ENCODE measurements at places on chromosomes 4 and X.

GRCh38 chr4:74651198-74651597 lies 143.1 kb downstream of the BTC start:
- no peak for DNase-seq

- DNase-seq = no peak
Measured at GRCh38 chr4:37968747-37969146, 8.5 kb downstream of the PTTG2 start.

- DNase-seq = no peak
Measured at GRCh38 chrX:110175146-110175545, 142.7 kb downstream of the AMMECR1 start.

- no peak for DNase-seq
Measured at GRCh38 chr4:150078579-150079080, 385 bp downstream of the DCLK2 start.

GRCh38 chr4:127708985-127709384 lies 21.2 kb upstream of the SLC25A31 start:
- no peak for DNase-seq

DNA sequence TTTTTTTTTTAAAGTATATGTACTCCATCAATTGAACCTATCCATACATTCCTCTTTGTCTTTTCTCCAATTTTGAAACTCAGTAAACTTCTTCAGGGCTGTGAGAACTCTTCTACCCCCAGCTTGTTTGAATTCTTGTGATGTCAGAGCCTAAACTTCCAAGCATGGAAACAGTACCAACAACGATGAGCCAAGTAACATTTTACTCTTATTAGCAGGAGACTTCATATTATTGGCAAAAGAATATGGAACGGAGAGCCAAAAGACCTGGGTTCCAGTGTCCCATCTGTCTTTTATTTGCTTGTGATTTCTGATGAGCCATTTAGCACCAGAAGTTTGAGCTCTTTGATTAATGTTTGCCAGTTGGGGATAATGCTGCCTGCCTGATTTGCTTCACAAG lies 5.3 kb downstream of the DIAPH2 start:
- no peak for DNase-seq

DNA sequence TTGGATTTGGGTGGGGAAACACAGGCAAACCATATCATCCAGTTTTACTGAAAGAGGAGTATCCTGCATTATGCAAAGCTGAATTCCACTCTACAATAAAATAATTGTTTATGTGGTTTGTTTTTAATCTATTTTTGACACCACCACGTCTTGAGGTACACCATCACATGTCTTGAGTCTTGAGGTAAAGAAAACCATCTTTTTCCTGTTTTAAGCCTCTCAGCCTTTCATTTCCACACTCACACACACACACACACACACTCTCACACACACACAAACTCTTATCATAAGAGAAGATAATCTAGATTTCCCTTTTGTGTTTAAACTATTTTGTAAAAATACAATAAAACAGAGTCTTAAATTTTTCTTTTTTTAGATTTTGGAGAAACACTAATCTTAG lies 32.0 kb downstream of the SPIN3 start:
- no peak for DNase-seq

DNA sequence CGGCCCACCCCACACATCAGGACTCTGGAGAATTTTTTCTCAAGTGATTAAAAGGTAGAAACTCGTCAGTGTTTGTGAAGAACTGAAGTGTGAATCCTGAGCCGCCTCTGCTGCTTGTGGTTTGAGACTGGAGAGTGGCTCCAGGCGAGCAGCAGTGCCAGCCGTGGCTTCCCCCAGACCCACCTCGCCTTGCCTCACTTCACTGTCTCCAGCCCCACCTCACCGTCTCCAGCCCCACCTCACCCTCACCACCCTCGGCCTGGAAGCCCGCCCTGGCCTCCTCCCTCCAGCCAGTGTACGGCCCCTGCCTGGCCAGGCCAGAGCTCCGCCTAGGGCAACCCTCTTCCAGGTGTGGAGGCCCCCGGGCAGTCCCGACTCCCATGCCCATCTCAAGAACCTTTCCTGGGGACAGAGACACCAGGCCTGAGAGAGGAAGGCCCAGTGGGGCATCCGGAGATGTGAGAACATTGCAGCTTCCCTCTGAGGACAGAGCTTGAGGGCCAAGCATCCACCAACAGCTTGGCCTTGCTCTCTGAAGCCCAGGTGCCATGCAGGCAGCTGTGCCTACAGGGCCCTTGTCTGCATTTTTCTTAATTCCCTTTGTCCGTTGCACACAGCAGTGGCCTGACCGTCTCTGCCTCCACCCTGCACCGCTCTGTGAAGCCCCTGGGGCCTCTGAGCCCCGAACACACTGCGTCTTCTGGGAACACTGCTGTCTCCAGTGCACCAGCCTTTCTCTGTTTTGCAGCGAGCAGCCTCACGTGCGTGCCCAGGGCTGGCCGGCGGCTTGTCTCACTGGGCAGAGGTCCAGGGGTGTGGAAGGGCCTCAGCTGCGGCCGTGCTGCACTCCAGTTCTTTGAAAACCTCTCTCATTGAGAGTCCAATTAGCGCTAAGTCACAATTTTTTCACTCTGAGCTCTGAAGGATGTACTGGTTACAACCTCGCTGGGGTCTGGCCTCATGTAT lies 13.8 kb downstream of the SH3BP2 start:
- DNase-seq = no peak

GRCh38 chr4:131091896-131092295 lies 1995.9 kb downstream of the C4orf33 start:
- DNase-seq = no peak

GRCh38 chr4:5930876-5931275 lies 38.0 kb upstream of the CRMP1 start:
- DNase-seq = no peak

- no peak for DNase-seq
Measured at GRCh38 chrX:149819371-149819770, 37.6 kb downstream of the MAGEA9 start.

- DNase-seq = no peak
Measured at GRCh38 chrX:12581546-12581945, 209.7 kb upstream of the PRPS2 start.

DNA sequence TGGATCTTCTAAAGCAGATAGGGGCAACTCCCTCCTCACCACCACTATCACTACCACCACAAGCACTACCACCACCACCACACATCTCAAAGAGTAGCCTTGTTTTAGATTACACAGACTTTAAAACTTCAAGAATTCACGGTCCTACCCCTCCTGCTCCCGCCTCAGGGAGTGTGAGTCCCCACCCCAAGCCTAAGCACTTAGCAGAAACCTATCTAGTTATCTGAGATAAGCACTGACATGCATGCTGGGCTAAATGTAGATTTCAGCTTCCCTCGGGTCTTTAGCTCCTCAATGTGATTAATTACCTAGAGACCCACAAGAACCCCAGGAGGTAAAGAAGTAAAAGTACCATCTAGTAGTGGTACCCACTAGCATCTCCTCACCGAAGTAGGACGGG lies 775 bp downstream of the AMOT start:
- DNase-seq = no peak

GRCh38 chrX:10620121-10620699 lies at the start of gene MID1:
Gene MID1 (minus strand): TSS chrX:10620585. CDS start chrX:10567547, 53,038 bp downstream.
- no peak for DNase-seq

DNA sequence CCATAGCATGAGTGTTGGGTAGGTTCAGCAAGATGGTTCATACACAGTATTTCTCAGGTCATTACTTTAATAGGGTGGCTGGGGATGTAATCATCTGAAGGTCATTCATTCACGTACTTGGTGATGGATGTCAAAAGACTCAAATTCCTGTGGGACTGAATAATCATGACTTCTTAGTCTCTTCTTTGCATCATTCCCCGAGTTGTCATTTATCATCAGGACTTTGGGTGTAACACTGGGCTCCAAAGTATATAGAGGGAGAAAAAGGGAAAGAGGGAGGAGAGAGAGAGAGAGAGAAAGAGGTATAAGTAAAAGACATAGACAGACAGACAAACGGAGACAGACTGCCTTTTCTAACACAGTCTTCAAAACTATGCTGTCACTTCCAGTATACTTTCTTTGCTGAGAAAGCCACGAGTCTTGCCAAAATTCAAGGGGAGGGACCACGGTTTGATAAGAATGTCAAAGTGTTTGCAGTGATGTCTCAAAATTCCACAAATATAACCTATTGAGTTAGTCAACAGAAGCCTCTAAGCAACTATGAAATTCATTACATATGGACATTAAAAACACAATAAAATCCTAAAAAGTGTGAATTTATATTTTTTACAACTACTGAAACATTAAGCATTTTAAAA lies 55.9 kb downstream of the UGT2A3 start:
- DNase-seq = no peak

DNA sequence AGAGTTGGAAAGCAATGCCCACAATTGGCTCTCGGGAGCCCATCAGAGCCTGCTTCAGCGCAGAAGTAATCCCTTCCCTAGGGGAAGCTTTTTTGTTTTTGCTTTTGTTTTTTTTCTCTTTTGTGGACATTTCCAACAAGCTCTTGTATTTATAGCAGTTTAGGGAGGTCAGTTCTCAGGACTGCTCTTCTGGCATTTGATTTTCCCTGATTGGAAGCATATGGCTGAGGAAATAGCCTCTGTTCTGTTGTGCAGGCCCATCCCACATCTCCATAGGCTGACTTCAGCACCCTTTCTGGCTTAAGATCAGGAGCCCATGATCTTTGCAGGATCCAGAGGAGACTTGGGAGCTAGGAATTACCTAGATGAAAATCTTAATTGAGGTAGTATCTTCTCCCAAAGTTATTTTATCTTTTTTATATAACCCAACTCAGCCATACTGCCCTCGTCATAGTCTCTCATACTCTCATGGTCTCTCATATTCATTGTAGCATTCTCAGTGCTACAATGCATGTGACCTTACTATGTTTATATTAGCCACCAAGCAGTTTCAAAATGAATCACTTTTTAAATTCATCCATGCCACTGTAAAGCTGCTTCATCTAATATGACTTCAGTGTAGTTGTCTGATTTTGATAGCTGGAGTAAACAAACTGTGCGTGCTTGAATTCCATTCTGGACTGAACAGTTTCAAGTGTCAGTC lies 16.7 kb downstream of the PAGE4 start:
- DNase-seq = no peak

DNA sequence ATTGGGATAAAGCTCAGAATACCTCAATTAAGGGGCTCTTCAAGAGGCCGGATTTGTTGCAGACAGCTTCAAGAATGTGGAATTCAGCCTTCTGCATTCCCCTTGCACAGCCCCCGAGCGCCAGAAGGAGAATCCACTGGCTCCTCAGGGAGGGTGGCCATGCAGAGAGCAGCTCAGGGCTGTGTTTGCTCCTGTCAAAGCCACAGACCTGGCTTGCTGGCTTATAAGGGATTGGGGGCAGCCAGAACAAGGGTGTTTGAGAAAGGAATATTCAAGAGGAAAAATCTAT lies 36.8 kb downstream of the ING2 start:
- no peak for DNase-seq

DNA sequence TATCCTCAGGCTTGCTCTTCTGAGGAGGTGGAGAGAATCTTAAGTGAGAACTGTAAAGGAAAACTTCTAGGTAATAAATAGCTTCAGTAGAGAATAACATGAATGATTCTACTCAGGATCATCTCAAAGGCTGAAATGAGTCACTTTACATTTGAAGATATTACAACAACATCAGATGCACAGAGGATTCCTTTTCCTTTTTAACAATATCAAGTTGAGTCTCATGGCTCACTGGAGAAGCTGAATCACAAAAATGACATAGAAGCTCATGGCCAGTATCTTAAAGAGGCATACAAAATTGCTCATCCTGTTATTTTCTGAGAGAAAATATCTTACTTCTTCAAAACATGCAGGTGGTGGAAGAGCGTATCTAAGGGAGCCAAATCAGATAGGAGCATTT lies 72.5 kb upstream of the EMCN start:
- no peak for DNase-seq

GRCh38 chr4:86092684-86093083 lies 267.2 kb downstream of the MAPK10 start:
- no peak for DNase-seq

- no peak for DNase-seq
Measured at GRCh38 chr4:54764476-54764875, 106.7 kb downstream of the KIT start.

GRCh38 chr4:37666625-37667071 lies 19.5 kb downstream of the RELL1 start:
- no peak for DNase-seq

GRCh38 chrX:20362268-20363267 lies 95.9 kb upstream of the RPS6KA3 start:
- no peak for DNase-seq

GRCh38 chrX:100072336-100072735 lies 337.7 kb downstream of the PCDH19 start:
- DNase-seq = no peak

DNA sequence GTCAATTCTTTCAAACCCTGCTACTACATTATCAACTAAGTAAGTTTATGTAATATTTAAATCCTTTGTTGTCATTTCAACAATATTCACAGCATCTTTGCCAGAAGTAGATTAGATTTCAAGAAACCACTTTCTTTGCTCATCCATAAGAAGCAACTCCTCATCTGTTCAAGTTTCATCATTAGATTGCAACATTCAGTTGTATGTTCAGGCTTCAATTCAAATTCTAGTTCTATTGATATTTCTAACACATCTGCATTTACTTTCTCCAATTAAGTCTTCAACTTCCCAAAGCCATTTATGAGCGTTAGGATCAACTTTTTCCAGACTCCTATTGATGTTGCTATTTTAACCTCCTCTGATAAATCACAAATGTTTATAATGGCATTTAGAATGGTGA lies 66.1 kb downstream of the BMP3 start:
- no peak for DNase-seq

DNA sequence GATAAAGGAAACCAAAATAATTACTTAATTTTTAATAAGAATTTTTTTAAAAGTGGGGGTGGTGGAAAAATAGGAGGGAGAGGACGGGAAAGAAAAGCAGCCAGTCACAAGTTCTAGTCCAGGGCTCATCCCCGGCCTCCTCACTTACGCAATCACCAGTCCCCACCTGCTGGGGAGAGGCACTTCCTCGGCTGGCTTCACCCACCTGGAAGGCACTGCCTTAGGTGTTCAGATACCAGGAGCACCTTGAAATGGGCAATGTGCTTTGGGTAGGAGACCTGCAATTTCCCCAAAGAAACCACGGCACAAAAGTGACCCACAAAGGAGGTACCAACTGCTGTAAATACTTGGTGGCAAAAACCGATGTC lies 23.8 kb downstream of the AFAP1 start:
- DNase-seq = no peak

DNA sequence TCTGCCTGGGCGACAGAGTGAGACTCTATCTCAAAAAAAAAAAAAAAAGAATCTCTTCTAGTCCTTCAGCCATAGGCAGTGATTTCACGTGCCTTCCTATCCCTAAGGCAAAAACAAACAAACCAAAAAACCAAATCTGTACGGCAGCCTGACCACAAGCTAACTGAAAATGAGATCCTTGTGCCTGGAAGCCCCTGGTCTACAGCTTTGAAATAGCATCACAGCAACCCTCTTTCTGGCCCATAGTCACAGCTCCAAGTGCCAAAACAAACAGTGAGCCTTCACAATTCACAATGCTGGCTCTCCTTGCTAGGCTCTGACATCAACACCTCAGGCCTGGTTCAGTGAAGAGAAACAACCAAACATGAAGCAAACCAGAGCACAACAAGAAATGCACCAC lies 46.1 kb downstream of the TMEM150C start:
- no peak for DNase-seq

Data from activated CD4-positive, CD25-positive, alpha-beta regulatory T cell (primary cell).